Hindlimb muscle (tissue), 1 donor: ENCODE measurements at places on chromosomes 2 and 18.
A peak's percentile ranks its signal among the peaks of the same experiment; 100 is the strongest.

DNA sequence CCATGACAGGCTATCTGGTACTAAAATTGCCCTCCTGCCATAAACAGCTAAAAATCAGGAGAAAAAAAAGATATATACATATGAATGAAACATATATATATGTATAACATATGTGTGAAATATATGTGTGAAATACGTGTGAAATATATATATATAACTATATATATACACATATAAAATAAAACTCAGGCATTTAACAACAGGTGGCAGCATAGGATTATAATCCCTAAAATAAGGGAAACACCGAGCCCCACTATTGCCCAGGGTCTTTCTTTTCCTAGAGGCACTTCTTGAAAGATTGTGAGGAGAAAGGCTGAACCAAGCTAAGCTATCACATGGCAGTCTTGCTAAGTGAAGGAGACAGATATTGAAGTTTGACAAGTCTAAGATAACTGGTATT is 65.9 kb upstream of the CYTIP start:
- DNase-seq, result no peak

DNA sequence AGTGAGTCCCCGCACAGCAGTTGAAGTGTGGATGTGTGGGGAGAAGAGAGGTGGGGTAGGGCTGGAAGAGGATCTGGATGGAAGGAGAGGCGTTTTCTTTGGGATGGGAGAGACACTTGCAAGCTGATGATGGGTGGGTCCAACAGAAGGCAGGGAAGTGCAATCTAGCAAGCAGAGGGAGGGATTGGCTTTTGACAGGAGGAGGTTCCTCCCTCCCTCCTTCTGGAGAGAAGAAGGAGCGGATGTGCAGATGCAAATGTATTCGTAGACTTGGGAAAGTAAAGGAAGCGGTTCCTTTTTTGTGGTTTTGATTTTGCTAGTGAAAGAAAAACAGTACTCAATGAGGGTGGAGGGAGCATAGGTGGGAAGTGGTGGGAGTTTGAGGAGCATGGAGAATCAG is 48.9 kb downstream of the LAMA3 start:
- DNase-seq, result no peak

- no peak for DNase-seq
These were observed 132.0 kb downstream of the VWC2L start for GRCh38 chr2:214542866-214543265.

GRCh38 chr18:47317824-47318508 is 66.5 kb upstream of the SKOR2 start:
- DNase-seq, result no peak

DNA sequence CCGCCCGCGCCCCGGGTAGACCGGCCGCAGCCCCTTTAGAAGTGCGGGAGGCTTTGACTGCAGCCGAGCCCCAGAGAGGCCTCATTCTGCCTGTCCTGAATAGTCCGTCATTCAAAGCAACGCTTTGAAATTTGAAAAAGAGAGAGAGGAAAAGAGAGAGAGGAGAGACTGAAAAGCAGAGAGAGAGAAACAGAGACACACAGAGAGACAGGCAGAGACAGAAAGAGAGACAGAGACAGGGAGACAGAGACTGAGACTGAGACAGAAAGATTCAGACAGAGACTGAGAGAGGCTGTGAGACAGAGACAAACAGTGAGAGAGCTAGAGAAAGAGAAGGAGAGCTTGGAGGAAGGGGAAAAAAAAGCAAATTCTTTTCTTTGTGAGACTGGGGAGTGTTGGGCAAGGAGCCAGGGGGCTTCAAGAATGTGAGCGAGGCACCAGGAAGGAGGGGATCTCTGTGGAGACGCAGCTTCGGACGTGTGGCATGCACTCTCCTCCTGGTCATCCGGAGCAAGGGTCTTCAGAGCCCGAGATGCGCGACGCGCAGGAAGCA is 73.1 kb downstream of the MYCN start:
- no peak for DNase-seq

GRCh38 chr2:147711031-147711430 is 133.8 kb upstream of the ACVR2A start:
- DNase-seq, result no peak

GRCh38 chr18:6835345-6835744 is 105.8 kb downstream of the ARHGAP28 start:
- DNase-seq, result no peak

- DNase-seq, result peak; percentile 7
These were observed 35.5 kb downstream of the ICOS start for GRCh38 chr2:203972066-203972465.

DNA sequence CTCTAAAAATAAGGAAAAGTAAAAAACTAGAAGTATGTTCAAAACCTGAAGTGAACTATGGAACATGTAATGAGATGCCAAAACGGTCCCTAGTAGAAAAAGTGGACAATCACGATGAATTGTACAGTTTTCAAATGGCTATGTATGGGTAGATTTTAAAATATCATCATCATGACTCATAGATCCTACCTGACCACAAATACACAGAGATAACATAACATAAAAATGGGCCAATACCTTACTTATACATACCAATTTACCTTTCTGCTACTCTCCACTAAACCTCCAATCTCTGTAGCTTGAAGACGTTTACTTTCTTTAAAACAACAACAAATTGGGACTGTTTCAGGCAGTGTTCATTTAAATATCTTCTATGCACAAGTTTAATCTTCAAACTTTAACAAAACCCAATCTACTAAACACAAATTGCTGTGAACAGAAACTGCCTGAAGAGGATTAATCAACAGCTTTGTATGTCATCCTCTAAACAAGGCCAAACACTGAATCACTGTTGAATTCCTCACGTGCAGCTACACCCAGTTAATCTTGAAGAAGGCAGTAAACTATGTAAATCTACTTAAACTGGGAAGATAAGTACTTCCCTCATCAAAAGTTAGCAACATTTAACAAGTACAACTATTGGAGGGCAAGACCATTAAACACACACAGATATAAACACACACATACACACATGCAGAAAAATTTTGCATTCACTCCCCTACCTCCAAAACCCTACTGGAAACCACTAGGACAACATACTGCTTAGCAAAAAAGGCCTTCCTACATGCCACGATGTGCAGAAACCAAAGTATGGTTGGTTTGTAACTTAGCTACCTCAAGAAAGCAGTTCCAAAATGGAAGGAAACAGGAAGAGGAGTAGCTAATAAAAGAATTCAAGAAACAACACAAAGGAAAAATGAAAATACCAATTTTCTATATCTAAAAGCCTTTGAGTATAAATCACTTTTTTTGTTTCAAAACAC is 90.3 kb downstream of the RBMS1 start:
- DNase-seq, result no peak

- no peak for DNase-seq
These were observed 28.6 kb upstream of the AP1S3 start for GRCh38 chr2:223865907-223866508.
